Kidney tubule cell (primary cell): ENCODE measurements at places on chromosomes 12 and 14.

DNA sequence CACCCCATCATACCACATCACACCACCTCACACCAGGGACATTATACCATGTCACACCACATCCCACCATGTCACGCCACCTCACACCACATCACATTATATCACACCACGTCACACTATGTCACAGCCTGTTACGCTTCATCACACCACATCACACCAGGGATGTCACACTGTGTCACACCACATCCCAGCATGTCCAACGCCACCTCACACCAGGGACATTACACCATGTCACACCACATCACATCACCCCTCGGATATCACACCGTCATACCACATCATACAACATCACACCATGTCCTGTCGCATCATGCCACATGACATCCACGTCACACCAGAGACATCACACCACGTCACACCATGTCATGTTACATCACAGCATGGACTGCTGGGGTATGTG is 235.5 kb downstream of the TMEM121 start:
- DNase-seq = no peak

GRCh38 chr12:93918262-93918661 is 230.1 kb upstream of the PLXNC1 start:
- peak; percentile 54 for DNase-seq

DNA sequence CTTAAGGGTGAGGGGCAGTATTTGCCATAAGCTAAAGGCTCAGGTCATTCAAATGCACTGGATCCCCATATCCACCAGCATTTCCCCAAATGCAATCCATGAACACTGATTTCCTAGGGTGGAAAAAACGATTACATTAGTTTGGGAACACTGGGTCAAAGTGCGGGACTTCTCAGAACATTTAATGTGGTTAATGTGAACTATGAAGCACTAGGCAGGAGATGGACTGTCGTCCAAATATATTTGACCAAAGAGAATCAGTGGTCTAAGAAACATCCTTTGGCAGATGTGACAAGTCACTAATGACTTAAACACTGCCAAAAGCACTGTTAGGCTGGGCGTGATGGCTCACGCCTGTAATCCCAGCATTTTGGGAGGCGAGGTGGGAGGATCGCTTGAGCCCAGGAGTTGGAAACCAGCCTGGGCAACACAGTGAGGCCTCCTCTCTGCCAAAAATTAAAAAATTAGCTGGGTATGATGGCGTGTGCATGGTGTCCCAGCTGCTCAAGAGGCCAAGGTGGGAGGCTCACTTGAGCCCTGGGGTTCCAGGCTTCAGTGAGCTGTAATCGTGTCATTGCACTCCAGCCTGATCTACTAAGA is 205.4 kb downstream of the CALM1 start:
- no peak for DNase-seq

DNA sequence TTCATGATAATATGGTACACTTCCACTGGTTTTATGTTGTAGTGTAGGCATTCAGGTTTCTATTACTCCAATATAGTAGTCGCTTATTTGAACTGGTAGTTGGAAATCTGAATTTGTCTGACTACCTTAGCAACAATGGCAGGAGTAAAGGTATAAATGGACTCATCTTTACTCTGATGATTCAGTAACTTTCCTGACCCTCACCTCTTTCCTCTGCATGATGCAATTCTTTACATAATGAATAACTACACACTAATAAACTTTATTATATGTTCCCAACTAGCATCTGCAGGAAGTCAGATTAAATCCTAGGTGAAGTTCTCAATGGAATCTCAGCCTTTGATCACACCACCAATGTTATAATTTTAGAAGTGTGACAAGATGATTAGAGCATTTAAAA is 70.5 kb upstream of the ATP2B1 start:
- DNase-seq = peak; percentile 52

DNA sequence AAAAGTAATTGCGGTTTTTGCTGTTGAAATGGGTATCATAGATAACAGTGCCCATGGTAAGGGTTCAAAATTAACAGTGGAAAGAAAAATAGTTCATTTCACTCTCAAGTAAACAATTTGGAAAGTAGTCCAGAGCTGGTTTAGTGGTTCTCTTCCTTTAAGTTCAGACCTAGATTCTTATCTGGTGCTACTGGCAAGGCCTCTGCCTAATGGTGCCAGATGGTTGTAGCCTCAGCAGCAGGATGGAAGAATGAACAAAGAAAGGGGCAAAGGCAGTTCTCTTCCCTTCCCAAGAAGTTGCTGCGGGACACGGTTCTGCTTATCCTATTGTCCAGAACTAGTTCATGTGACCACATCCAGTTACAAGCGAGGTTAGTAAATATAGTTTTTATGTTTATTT is 10.5 kb downstream of the ARG2 start:
- DNase-seq = no peak

- DNase-seq = no peak
Observed at GRCh38 chr14:32014057-32014456, 63.0 kb upstream of the ARHGAP5 start.

DNA sequence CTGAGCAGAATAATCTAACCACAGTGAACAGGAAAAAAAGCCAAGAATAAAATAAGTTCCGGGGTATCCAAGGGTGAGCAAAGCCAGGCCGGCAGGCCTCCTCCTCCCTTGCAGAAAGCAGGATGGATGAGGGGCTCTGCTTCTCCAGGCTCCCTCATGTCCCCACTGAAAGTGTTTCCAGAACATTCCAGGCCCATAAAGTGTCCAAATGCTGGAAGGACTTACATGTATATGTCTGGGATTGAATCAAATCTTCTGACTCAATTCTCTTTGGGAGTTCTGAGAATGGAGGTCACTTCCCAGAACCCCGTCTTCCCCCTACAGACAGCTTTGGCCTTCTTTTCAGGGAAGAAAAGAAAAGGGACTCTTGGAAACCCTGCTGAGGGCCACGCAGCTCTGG is 25.0 kb upstream of the BDKRB1 start:
- DNase-seq = no peak

DNA sequence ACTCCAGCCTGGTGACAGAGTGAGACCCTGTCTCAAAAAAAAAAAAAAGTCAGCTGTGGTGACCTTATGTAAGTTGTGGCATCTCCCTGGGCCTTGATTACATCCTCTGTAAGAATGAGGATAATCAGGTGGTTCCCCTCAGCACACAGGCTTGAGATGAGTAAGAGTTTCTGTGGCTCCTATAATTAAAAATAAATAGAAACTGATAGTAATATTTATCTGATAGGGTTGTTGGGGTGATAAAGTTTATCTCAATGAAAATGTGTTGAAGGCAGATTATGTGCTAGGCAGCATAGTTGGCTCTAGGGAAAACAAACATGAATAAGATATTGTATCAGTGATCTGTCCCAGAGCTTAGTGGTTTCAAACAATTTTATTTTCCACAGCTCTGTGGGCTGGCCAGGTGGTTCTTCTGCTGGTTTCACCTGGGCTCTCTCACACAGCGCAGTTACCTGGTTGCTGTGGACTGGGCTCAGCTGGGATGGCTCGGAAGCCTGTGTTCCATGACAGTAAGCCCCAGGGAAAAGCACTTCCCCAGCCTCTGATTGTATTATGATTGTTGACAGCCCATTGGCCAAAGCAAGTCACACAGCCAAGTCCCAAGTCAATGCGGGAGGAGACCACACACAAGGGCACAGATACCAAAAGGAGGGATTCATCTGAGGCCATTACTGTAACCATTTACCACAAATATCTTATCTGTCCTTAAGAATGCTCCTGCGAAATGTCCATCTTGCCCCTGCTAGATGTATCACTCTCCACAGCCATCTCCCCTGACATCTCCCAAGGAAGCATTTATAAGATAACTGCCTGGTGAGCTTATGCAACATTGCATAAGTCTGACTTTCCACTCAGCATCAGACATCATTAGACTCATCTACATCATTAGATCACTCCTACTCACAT is 151.7 kb downstream of the NUAK1 start:
- peak; percentile 61 for DNase-seq

DNA sequence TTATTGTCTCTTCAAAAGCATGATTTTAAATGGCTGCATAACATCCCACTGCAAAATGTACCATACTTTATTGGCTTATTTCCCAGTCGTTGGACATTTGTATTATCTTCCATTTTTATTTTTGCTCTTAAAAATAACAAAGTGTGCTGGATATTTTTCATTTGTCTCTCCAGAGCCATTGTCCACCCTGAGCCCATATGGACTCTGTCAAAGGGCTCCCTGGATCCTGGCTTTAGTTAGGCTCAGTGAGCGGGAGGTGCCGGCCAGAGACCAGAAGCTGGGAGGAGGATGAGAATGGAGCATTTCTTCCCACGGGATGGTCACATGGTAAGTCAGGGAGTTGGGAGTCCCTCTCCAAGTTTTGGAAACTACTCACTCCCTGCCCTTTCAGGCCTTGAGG is 296.9 kb downstream of the NUAK1 start:
- no peak for DNase-seq

- DNase-seq = no peak
Observed at GRCh38 chr12:93967454-93967853, 180.9 kb upstream of the PLXNC1 start.

- DNase-seq = no peak
Observed at GRCh38 chr12:109991586-109991985, 4.6 kb downstream of the GIT2 start.

DNA sequence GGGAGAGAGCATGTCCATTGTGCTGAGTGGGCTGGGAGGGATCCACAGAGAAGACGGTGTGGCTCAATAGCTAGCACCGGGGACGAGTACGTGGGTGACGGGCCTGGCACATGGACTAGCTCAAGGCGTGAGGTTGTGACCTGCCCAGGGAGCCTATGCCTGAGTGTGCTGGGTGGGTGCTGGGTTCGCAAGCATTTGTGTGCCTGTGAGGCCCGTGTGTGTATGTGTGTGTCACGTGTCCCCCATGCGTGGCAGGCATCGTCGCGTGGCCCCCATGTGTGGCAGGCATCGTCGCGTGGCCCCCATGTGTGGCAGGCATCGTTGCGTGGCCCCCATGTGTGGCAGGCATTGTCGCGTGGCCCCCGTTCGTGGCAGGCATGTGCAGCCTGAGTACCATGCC is 109.2 kb downstream of the TMEM121 start:
- DNase-seq = no peak

DNA sequence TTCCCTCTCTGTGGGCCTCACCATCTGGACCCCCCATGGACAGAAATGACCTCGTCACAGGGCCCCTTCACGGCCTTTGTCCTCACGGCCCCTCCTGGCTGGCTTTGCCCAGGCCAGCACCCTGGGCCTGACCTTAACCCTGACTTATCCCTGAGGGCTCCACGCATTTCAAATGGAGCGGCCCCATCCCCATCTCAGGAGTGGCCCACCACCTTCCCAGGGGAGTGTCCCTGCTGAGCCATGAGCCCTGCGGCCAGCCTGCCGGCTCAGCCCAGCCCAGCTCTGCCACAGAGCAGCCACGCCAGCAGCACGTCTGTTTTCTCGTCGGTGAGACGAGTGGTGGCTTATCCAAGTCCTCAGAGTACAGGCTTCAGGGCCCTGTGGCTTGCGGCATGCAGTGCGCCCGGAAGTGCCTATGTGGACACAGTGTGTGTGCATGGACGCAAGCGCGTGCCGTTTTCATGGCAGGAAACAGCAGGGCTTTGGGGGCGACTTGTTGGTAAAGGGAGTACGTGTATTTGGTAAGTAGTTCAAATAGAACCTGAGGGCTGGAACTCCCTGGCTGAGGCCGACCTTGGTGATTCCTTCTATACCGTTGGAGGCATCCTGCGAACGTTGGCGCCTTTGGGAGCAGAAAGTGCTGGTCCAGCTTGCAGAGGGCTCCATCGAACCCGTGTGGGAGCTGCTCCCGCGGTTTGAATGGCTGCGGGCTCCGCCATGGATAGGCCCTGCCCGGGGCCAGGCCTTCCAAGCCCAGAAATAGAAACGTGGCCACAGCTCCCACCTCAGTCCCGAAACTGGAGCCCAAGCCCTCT is 52.1 kb downstream of the LRCOL1 start:
- DNase-seq = no peak

DNA sequence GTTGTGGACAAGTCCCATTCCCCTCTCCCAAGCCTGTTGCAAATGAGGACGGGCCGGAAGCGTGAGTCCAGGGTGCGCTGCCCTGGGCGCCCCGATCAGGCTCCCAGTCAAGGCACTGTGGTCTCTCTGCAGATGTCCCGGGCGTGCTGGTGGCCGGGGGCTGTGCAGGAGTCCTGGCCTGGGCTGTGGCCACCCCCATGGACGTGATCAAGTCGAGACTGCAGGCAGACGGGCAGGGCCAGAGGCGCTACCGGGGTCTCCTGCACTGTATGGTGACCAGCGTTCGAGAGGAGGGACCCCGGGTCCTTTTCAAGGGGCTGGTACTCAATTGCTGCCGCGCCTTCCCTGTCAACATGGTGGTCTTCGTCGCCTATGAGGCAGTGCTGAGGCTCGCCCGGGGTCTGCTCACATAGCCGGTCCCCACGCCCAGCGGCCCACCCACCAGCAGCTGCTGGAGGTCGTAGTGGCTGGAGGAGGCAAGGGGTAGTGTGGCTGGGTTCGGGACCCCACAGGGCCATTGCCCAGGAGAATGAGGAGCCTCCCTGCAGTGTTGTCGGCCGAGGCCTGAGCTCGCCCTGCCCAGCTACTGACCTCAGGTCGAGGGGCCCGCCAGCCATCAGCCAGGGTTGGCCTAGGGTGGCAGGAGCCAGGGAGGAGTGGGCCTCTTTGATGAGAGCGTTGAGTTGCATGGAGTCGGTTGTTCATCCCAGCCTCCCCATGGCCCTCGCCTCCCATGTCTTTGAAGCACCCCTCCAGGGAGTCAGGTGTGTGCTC is 6.3 kb downstream of the SLC25A47 start:
- DNase-seq = no peak

GRCh38 chr12:3342051-3342450 is 149.0 kb upstream of the PRMT8 start:
- peak; percentile 35 for DNase-seq

GRCh38 chr14:98877065-98877464 is 394.9 kb downstream of the BCL11B start:
- no peak for DNase-seq

DNA sequence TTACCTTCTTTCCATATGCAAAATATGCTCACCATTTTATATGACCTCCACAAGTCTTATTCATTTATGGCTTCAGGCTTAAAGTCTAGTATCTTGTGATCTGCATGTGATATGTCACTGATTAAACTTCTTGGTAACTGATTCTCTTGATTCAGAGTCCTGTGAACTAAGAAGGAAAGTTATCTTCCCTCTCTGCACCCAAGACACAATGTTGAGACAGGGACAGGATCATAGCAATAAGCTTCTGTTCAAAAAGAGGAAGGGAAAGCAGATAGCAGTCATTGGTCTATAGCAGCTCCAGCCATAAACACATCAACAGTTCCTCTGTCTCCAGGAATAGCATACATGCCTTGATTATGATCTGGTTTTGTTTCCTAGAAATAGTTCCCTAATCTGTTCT is 103.1 kb downstream of the UNC79 start:
- DNase-seq = peak; percentile 17

DNA sequence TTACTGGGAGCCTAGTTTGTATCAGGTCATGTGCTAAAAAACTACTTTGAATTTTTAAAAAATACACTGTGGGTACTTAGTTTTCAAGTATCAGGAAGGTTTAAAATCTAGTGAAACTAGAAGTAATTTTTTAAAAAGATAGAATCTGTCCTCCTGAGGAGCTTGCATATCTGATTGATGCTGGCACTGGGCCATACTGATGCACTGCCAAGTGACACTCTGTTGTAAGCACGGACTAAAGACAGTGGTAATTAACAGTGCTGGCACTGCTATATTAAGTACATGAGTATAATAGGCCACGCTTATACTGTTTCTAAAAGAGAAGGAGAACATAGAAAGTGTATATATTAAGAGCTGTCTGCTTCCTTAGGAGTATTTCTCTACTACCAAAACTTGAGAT is 10.0 kb upstream of the TBC1D30 start:
- no peak for DNase-seq
